ENCODE measurements at places on chromosomes 11 and 22.
A peak's percentile ranks its signal among the peaks of the same experiment; 100 is the strongest.

GRCh38 chr11:61698173-61698948, 18.2 kb downstream of the DAGLA start:
- no peak for DNase-seq

DNA sequence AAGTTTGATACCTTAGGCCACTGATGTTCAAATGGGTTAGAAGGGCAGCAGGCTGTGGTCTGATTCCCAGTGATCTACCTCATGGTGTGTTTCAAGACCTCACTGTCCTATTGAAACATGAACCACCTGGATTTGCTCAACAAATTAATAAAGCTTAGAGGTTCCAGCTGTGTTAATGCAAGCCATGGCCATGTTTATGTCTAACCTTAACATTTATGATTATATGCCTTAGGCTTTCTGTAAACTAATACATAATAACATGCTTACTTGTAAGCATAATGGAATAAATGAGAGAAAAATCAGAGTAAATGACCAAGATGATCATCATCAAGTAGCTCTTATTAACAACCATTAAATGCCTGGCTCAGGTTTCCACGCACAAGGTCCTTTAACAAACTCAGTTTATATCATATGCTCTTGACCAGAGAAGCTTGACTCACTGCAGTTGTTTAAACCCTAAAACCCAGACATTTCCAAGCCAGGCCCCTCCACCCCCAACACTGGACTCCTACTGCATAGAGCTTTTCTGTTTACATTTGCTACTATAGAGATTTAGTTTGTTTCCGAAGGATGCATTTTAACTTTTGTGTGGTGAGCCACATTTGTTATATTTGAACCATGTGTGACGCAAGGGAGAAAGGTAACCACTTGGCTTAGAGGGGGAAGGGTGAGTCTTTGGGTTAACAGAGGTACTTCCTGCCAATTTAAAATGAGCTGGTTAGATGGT, 43.7 kb downstream of the KREMEN1 start:
- no peak for DNase-seq

DNA sequence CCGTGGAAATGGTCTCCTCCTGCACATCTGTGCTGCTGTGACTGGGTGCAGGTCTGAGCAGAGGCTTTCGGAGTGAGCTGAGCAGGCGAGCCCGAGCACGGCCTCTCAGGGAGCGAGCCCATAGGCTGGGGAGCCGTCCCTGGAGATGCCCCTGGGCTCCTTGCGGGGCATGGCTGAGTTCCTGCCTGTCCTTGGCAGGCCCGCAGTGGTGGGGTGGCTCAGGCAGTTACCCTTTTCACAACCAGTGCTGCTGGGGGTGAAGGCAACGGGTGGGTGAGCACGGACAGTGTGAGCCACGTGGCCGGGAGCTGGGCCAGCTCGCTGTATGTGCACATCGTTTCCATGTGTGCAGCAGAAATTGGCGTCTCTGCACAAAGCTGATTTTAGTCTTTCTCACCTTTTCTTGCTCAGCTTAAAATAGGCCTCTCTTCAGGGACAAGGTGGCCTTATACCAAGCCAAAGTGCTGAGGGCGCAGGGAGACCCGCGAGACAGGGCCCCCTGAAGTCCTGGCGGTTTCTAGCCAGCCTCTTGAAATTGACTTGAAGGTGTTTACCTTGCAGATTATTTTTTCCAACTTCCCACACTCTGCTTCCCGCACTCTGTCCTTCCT, at the start of gene TP53AIP1:
Gene TP53AIP1, minus strand, starts transcription at position 55 of the 611 bp plus-strand sequence. CDS start 5,053 bp downstream, outside the sequence.
- no peak for DNase-seq

DNA sequence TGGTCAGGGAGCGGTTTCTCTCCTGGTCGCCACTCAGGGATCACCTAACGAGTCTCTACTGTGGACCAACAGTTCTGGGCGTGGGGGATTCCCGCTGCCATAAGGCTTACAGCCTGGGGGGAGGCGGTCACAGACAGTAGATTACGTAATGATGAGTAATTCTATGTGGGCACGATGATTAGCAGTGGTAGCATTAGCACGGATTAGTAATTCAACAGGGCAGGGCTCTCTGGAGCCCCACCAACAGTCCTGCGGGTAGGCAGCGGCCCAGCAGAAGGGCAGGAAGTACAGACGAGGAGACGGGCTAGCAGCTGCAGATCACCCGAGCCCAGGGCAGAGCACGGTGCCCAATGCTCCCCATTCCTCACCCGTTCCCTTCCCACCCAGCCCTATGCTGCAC, 3.6 kb downstream of the SHISAL1 start:
- DNase-seq, result no peak

DNA sequence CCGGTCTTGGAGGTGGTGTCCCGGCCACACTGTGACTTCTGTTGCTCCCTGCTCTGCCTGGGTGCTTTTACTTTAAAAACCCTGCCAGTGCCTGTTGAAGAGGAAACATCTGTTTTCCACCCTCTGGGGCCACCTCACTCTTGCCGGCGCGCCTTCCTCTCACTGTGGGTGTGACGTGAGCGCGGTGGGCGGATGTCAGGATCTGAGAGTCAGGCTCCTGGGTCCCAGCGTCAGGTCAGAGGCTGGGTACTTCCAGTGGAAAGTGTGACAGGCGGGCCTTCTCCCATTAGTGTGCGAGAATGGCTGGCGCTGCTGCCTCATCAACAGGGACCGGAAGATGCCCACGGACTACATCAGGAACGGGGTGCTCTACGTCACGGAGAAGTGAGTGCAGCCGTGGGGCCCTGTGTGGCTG, 54.2 kb downstream of the GRAMD4 start:
- DNase-seq, result peak; percentile 87

GRCh38 chr11:22774716-22775115, 54.9 kb downstream of the SVIP start:
- no peak for DNase-seq

DNA sequence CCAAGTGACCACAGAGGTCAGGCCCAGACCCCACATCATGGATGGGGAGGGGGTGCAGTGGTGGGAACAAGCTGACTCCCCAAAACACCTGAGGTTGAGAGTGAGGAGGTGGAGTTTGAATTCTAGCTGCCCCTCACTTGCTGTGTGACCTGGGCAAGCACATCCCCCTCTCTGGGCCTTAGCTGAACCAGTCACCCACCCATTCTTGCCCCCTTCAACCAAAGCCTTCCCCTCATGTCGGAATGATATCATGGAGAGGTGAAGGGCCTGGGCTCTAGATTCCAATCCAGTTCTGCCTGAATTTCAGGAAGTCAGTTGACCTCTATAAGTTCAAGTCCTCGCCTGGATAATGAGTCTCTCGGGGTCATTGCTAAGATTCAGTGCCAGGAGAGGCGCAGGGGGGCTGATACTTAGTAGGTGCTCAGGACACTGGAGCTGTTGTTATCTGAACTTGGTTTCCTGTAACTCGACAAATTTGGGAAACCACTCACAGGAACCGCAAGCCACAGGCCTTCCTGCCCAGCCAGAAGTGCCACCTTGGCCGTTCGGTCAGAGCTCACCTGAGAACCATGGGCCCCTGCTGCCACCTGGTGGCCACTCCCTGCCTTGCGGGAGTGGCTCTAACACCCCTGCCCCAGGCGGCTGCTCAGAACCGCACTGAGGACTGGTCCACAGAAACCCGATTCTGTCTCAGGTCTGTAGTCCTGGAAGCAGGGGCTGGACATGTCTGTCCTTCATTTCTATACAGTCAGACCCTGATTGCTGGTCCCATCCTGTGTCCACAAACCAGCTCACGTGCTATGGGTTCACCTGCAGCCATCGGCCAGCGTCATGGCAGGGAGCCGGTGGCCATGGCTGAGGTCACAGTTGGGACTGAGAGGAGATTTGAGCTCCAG, 6.9 kb downstream of the CDC42EP1 start:
- peak; percentile 90 for DNase-seq

DNA sequence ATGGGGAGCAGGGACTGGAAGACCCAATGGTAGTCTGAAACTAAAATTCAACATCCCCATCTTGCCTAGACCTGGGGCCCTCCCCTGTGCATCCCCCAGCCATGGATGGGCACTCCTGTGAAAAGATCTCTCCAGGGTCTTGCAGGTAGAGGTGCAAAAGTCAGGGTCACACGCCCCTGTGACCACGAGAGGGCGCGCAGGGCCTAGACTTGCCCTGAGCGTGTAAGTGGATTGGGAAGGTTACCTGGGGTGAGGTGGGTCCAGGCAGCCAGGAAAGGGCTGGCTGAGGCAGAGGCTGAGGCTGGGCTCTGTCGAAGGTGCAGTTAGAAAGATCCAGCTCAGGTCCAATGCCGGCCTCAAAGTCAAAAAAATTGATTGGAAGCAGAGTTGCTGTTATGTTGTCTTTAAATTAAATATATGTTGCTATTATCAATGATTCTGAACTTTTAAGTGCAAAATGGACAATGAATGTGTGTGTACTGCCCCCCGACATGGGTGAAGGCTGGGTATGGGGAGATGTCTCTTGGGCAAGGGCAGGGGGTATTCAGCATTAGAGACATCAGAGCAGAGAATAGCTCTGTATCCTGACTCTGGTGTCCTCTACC, 4.8 kb upstream of the POU2F3 start:
- peak; percentile 26 for DNase-seq

Measured in CD4-positive, alpha-beta memory T cell (primary cell).